Esophagus muscularis mucosa (tissue), 4 donors: ENCODE measurements at places on chromosomes 11 and 22. TPM values are rescaled to one million over a fixed set of nuclear protein-coding genes. Genes with fewer than 3 reads are reported as not detected.

GRCh38 chr11:66854231-66854661 lies 2.6 kb upstream of the LRFN4 start:
- H3K4me3 ChIP-seq: no peak overlapping the region
- H3K36me3 ChIP-seq: no peaks in the 10 kb centered on the region
- peaks cover 17% of the 10 kb centered on the region for H3K4me1 ChIP-seq
- H3K27me3 ChIP-seq: no peaks in the 10 kb centered on the region
- no peak for DNase-seq
- H3K27ac ChIP-seq: no peak overlapping the region

Gene GGTLC3
- not detected for total RNA-seq

Gene OR4A16
- not detected for total RNA-seq

GRCh38 chr22:24982301-24983056 lies 30.0 kb downstream of the KIAA1671 start:
- peaks cover 24% of the 10 kb centered on the region for H3K4me1 ChIP-seq
- H3K36me3 ChIP-seq: no peaks in the 10 kb centered on the region
- no peaks in the 10 kb centered on the region for H3K27me3 ChIP-seq

DNA sequence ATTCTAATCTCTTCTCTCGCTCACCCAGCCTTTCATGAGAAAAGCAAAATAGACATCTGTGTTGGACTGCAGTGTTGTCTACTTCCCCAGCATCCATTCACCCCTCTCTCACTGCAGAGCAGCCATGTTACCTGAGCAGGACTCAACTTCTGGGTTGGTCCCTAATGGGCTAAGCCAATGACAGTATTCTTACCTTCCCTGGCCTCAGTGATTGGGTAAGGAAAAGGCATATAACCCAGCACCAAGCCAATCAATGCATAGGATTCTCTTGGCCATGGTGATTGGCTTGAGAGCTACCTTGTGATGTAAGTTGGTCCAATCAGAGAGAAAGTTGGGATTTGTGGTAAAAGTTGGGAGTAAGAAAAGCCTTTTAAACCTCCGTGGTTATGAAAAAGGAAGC lies 99.8 kb upstream of the NECTIN1 start:
- no peaks in the 10 kb centered on the region for H3K27me3 ChIP-seq
- H3K4me3 ChIP-seq: no peak overlapping the region
- DNase-seq: no peak
- H3K4me1 ChIP-seq: peaks cover 8% of the 10 kb centered on the region
- no peaks in the 10 kb centered on the region for H3K36me3 ChIP-seq

DNA sequence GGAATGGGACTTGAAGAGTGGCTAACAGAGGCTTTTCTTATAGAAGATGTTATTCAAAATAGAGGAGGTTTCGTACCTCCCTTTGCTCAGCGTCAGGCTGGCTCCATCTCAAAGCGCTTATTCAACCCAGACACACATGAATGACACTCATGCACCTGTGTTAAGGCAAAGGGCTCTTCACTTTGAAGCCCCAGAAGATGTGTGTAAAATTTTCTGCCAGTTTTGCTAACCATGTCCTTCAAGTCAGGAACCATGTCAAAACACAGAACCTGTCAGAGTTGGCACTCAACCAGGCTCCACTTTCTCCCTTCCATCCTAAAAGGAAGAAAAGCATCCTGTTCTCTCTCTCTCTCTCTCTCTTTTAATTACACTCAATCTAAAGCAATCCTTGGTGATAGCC lies 352.8 kb upstream of the NARS2 start:
- H3K36me3 ChIP-seq: no peaks in the 10 kb centered on the region
- H3K4me3 ChIP-seq: no peak overlapping the region
- H3K27ac ChIP-seq: no peak overlapping the region
- DNase-seq: no peak
- H3K4me1 ChIP-seq: peaks cover 15% of the 10 kb centered on the region
- H3K27me3 ChIP-seq: no peaks in the 10 kb centered on the region

GRCh38 chr11:61906522-61906909 lies 10.8 kb downstream of the RAB3IL1 start:
- DNase-seq: no peak
- no peak overlapping the region for H3K4me3 ChIP-seq
- peaks cover 36% of the 10 kb centered on the region for H3K4me1 ChIP-seq
- peaks cover 40% of the 10 kb centered on the region for H3K36me3 ChIP-seq
- no peaks in the 10 kb centered on the region for H3K27me3 ChIP-seq
- no peak overlapping the region for H3K27ac ChIP-seq

- no peak overlapping the region for H3K4me3 ChIP-seq
- H3K27me3 ChIP-seq: no peaks in the 10 kb centered on the region
- H3K4me1 ChIP-seq: no peaks in the 10 kb centered on the region
- H3K36me3 ChIP-seq: no peaks in the 10 kb centered on the region
Measured at GRCh38 chr22:49734390-49734789, 93.3 kb downstream of the BRD1 start.

- no peak for DNase-seq
- H3K36me3 ChIP-seq: no peaks in the 10 kb centered on the region
- H3K27ac ChIP-seq: no peak overlapping the region
- H3K27me3 ChIP-seq: no peaks in the 10 kb centered on the region
- H3K4me1 ChIP-seq: no peaks in the 10 kb centered on the region
- no peak overlapping the region for H3K4me3 ChIP-seq
Measured at GRCh38 chr11:92253945-92254344, 29.3 kb downstream of the FAT3 start.

Gene MS4A6A
- 63.1 TPM for total RNA-seq

DNA sequence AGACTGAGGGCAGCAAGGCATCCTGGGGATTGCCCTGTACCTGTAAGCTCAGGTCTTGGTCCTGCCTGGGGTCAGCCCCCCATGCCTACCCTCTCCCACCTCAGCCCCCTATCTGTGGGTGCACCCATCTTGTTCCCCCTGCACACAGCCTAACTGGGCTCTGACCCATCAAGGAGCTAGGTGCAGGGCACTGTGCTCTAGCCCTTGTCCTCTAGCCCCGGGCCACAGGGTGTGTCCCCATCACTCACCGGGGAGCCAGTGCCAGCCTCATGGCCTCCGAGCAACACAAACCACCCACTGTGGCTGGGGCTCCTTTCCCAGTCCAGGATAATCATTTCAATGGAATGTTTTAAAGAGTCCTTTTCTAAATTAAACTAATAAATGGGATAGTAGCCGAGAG lies 293.9 kb upstream of the PLET1 start:
- H3K4me1 ChIP-seq: no peaks in the 10 kb centered on the region
- H3K4me3 ChIP-seq: no peak overlapping the region
- H3K27ac ChIP-seq: no peak overlapping the region
- H3K36me3 ChIP-seq: no peaks in the 10 kb centered on the region
- no peaks in the 10 kb centered on the region for H3K27me3 ChIP-seq

DNA sequence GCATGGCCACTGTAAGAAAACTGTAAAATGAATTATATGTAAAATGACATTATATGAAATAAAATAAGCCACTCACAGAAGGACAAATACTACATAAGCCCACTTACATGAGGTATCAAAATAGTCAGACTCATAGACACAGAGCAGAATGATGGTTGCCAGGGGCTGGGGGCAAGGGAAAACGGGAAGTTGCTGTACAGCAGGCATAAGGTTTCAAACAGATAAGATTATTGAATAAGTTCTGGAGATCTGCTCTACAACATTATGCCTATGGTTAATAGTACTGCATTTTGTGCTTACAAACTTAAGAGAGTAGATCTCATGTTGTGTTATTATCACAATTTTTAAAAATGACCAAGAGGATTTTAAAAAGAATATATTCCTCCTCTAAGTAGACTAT lies 32.7 kb upstream of the HEPHL1 start:
- H3K4me3 ChIP-seq: no peak overlapping the region
- DNase-seq: no peak
- H3K27me3 ChIP-seq: no peaks in the 10 kb centered on the region

DNA sequence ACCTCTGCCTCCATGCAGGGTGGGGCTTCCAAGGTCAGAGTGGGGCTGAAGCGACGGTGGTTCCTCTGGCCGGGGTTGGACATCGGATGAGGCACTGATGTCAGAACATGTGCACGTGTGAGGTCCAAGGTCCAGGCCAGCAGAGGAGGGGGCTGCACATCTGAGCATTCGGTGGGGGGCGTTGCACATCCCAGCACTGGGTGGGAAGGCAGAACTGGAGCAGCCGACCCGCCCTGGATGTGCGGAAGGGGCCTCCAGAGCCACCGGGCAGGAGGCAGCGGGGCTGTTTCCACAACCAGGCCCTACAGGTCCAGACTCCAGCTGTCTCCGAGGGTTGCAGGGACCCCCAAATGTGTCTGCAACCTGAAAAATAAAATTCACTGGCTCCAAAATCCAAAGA lies 271.0 kb downstream of the CTTN start:
- no peak overlapping the region for H3K4me3 ChIP-seq
- H3K27ac ChIP-seq: no peak overlapping the region
- H3K4me1 ChIP-seq: no peaks in the 10 kb centered on the region
- H3K27me3 ChIP-seq: peaks cover 51% of the 10 kb centered on the region
- DNase-seq: no peak
